Foreskin keratinocyte (primary cell): ENCODE measurements at places on chromosomes 12 and 14. TPM values are rescaled to one million over a fixed set of nuclear protein-coding genes. Genes with fewer than 3 reads are reported as not detected.

BTBD7 gene
- total RNA-seq, result 31.5 and 36.4 TPM in 2 replicates

ST8SIA1 gene
- total RNA-seq, result 0.46 and 0.54 TPM in 2 replicates

SLCO1C1 gene
- total RNA-seq, result not detected in 2 replicates

CPM gene
- 2.4 and 2.8 TPM in 2 replicates for total RNA-seq

BICDL1 gene
- 6.4 and 7.0 TPM in 2 replicates for total RNA-seq
